Karpas-422 (cell line): ENCODE measurements at places on chromosomes 3 and 15. TPM values are rescaled to one million over a fixed set of nuclear protein-coding genes. Genes with fewer than 3 reads are reported as not detected.

The NR2F2 gene
- total RNA-seq, result not detected in 2 replicates

The ACOX2 gene
- not detected in 2 replicates for total RNA-seq

The ITIH4 gene
- total RNA-seq, result 11.1 and 14.3 TPM in 2 replicates

The IQSEC1 gene
- total RNA-seq, result 4.7 and 8.2 TPM in 2 replicates

The GOLGA6L9 gene
- total RNA-seq, result 3.4 and 4.0 TPM in 2 replicates

The ZNF860 gene
- total RNA-seq, result 14.6 and 22.4 TPM in 2 replicates

The SI gene
- not detected in 2 replicates for total RNA-seq

The GNAT1 gene
- total RNA-seq, result not detected in 2 replicates

The SLC28A1 gene
- total RNA-seq, result not detected in 2 replicates

The AQR gene
- total RNA-seq, result 27.1 and 51.4 TPM in 2 replicates
